NAMALWA (cell line): ENCODE measurements at places on chromosomes 5 and 9.

DNA sequence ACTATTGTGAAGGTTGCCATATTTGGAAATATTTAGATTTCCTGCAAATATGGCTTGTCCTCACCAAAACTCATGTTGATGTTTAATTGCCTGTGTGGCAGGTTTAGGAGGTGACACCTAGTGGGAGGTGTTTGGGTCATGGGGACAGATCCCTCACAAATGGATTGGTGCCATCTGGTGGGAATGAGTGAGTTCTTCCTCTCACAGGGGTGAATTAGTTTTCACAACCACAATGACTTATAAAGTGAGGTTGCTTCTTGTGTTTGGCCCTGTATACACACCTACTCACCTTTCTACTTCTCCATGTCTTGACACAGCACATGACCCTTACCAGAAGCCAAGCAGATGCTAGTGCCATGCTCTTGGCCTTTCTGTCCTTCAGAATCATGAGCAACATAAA lies 41.1 kb downstream of the ISOC1 start:
- DNase-seq = peak; percentile 24

GRCh38 chr5:172133359-172134029 lies 54.5 kb downstream of the STK10 start:
- no peak for DNase-seq

GRCh38 chr5:158434749-158435148 lies 575.8 kb upstream of the CLINT1 start:
- no peak for DNase-seq

DNA sequence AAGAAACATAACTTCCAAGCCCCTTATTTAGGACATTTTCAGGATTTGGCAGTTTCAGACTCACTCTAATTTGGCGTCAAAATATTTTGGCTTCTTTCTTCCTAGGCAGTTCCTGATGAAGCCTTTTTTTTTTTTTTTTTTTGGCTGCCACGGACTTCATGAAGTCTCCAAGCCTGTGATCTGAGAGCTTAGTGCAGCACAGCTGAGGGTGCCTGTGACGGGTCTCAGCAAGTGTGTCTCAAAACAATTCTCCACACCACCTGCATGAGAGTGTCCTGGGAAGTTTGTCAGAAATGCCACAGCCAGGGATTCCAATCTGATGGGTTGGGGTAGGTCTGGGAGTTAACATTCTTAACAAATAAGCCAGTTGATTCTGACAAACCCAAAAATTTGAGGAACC lies 6.0 kb upstream of the ESM1 start:
- DNase-seq = no peak

DNA sequence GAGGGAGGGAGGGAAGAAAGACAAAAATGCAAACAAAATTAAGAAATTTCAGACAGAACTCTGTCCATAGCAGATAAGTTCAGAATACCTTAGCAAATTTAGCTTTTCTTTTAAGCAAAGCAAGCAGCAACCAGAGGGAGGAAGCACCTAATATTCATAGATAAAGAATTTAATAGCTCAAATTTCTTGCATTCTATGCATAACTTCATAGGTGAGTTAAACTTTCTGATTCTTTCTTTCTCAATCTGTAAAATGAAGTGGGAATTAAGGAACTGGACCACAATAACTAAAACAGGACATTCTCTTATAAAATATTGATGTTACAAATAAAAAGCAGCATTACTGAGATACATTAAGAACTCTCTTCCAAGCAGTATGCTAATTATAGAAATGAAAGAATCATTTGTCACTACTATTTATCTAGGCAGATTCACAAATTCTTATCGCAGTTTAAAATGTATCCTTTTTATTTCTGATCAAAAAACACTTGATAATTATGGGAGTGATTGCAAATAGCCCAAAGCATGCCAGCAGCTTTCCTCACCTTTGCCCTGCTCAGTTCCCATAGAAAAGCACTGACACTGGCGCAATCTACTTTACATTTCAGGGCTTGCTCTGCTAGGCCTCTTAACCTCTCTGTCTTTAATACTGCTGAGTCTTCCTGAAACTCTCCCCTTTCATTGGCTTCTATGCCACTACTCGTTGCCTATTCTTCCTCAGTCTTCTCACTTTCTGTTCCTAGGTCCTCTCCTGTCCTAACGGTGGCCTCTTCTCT lies 341.8 kb downstream of the PIK3R1 start:
- DNase-seq = no peak

DNA sequence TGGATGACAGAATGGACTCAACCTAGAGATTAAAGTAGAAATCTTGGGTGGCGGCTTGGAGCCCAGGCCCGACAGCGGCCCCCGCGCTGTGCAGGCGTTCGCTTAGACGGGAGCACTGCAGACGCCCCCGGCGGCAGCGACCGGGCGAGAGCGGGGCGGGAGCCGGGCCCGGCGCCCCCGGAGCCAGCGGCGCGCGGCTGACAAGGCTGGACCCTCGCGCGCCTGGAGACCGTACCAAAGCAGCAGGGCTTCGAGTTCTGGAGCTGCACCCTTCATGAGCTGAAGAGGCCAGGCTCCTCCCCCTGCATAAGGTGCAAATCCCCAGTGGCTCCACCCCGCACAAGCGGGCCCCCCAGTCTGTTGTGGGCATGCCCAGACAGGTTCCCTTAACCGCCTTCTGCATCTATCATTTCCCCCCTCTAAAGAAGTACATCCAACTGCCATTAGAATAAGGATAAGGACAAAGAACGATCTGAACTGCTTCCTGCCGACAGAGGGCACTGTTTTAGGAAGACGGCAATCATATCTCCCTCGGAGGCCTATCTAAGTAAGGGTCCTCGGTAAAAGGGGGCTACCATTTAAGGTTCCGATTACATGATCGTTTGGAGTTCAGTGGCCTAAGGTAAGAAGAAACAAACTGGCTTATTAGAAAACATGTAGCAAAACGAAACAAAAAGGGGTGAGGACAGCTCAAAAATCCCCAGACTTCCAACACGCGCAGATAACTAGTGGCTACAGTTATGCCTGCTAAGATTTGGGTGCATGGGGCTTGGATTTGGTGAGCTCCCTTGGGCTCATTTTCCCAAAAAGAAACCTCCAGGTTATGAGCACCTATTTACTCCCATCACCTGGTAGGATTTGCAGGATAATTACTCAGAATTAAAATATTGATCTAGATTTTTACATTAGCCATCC lies 66.3 kb downstream of the RGMB start:
- DNase-seq = peak; percentile 26

DNA sequence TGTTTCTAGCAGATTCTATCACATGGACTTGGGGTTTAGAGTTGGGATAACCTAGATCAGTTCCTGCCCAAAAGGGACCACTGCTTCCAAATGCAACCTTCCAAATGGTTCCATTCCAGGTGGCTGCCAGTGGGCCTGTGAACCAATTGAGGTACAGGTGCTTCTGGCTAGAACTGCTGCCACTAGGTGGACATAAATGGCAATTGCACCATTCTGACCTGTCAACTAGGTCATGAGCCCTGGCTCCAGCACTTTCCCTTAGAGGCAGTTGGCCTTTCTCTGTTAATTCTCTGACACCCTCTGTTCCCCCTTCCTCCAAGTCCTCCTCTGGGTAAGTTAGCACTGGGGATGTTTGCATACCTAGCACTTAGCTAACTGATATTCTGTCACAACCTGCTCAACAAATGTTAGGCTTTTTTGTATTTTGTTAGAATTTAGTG lies 16.6 kb upstream of the HEMGN start:
- DNase-seq = peak; percentile 79

DNA sequence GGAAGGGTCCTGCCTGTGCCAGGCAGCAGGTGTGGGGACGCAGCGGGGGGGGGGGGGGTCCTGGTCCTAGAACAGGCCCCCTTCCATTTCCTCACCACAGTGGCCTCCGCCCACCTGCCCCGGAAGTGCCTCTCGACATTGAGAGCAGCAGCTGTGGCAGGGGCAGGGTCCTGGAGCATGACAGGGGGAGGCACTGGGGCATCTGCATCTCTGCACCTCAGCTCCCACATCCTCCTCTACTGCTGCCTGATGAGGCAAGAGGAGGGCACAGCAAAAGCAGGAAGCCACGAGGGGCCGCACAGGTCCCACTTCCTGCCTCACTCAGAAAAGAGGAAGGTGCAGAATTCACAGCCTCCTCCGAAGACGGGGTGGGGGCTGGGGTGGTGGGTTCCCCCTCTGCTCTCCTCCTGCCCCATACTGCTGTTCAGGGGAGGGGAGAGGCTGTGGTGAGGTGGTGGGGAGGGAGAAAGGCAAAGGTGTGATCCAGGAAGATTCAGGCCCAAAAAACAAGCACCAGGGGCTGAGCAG lies 14.8 kb downstream of the AKNA start:
- peak; percentile 99 for DNase-seq

DNA sequence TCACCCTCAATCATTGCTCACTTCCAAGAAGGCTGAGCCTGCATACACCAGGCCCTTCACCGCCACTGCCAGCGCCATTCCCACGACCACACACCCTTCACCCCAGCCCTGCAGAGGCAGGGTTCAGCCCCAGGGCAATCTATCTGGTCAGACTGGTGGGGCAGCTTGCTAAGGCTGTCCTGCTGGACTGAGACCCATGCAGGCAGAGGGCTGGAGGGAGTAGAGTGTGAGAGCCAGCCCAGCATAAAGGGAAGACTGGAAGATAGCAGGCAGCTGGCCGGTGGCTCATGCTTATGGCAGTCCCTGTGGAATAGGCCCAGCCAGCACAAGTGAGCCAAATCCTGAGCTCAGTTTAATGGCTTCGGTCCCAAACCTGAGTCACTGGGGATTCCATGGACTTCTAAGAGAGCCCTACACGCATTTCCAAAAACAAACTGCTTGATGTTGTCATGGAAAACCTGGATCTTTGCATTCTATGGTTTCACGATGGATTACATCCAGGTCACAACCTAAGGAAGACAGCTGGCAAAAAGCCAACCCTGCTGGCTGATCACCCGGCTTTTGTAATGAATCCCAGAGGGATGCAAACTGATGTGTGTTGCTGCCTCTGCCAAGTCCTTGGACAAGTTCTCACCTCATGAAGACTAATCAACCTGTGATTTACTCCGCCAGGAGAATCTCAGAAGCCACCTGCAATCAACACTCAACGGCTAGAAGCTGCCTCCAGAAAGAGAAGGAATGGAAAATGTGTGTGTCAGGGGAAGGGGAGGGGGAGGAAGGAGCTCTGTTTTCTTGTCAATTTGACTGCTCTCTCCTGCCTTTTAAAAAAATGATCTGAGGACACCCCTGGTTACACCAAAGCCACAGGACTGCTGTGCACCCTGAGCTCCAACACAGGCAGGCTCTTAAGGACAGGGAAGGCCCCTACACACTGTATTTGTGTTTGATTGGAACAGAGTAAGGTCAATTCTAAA lies 143.6 kb downstream of the LHFPL2 start:
- no peak for DNase-seq

- DNase-seq = no peak
Observed at GRCh38 chr9:91972076-91972626, 22.1 kb upstream of the ROR2 start.

DNA sequence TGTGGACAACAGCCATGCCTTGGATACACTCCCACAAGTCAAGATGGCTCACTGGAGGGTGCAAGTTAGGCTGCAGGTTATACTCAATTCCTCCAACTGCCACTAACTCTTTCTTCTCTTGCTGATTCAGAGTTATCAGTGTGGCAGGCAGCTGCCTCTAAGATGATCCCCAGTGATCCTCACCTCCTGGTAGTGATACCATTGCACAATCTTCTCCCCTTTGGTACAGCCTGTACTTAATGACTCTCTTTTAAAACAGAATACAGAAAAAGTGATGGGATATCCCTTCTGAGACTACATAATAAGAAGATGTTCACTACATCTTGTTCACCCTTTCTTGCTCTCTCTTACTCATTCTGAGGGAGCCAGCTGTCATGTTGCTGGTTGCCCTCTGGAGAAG lies 323.1 kb downstream of the RAB3C start:
- DNase-seq = no peak

GRCh38 chr5:133658327-133658726 lies 46.0 kb upstream of the FSTL4 start:
- peak; percentile 21 for DNase-seq

- DNase-seq = no peak
Observed at GRCh38 chr5:10746711-10747110, 14.3 kb downstream of the DAP start.

DNA sequence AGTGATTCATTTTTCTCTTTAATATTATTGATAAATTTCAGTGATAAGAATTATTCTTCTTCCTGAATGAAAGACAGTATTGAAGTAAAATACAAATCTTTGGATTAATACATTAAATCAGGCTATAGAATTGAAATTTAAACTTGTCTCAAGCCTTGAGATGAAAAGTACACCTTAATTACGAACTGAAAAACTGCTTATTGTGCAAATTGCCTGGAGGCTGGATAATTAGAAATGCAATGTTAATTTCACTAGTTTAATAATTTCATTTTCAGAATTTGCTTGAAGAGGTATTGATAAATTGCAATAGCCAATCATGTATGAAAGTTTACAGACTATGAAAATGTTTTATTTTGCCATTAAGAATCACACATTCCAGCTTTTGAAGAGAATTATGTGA lies 11.0 kb upstream of the CCNH start:
- DNase-seq = no peak

- no peak for DNase-seq
Observed at GRCh38 chr9:137917795-137918194, 40.2 kb downstream of the CACNA1B start.

- no peak for DNase-seq
Observed at GRCh38 chr5:35229076-35230037, 930 bp downstream of the PRLR start.

- DNase-seq = no peak
Observed at GRCh38 chr5:97888439-97888838, 705.4 kb upstream of the RIOK2 start.

DNA sequence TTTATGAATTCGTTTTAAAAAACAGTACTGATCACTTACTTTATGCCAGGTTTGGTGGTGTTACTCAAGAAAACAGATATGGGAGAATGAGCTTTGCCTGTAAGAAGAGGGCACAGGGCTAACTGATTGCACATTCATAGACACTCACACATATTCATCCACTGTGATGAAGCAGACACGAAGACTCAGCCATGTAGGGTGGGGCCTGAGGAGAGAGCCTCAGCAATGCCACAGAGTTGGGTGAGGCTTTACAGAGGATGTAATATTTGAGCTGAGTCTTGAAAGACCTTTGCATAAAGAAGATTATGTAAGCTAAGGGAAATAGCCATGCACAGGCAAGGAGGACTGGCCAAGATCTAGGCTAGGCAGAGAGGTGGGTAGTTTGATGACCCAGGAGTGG lies 472.8 kb downstream of the PSAT1 start:
- DNase-seq = no peak

DNA sequence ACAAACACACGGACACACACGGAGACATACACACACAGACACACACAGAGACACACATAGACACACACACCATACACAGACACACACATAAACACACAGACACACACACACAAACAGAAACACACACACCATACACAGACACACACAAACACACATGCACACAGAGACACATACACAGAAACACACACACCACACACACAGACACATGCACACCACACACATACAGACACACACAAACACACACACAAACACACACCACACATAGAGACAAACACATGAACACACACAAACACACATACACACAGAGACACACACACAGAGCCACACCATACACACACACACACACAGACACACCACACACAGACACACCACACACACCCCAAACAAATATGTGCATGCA lies 152.7 kb upstream of the FOXD4L5 start:
- DNase-seq = no peak
